ENCODE measurements at places on chromosomes 2 and 18.

DNA sequence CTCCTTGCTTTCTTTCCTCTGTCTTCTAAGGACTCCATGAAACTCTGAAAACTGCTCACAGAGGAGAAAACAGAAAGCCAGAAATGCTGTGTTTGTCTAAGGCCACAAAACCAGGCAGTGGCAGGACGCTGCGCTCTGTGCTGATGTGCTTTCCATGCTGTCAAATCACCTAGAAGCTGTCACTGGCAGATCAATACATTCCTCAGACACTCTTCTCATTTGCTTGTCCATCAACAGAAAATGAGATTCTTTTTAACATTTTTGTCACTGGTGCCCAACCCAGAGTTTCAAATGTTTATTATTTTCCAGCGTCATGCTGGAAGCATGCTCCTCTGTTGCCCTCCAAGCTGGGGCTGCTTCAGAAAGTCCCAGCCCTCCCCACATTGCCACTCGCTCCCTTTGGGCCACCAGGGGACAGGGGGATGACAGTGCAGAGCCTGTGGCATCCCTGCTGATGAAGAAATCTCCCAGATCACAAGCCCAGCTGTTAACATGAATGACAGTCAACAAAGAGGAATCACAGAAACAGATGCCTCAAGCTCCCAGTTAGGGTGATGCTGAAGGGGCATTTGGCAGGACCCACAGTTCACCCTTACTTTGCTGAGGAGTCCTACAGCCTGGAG lies 117.5 kb upstream of the MEIS1 start:
- DNase-seq = no peak

GRCh38 chr2:25710750-25711149 lies 37.4 kb upstream of the DTNB start:
- no peak for DNase-seq

DNA sequence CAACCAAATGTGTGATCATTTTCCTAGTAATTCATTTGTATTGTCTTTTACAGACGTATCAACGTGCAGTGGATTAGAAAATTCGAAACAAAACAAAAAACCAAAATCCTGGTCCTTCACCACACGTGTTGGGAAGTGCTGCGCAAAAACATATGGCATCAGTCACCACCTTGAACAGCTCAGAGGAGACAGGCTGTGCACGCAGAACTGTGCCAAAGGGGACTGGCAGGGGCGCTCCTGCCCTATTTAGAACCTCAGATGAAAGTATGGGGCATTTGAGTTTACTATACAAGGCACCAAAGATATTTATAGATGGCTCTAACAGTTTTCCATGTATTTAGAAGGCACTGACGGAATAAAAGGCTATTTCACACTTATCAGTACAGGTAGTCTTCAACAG lies 42.3 kb downstream of the NOL10 start:
- no peak for DNase-seq

GRCh38 chr18:32911660-32912284 lies 138.9 kb upstream of the KLHL14 start:
- no peak for DNase-seq

DNA sequence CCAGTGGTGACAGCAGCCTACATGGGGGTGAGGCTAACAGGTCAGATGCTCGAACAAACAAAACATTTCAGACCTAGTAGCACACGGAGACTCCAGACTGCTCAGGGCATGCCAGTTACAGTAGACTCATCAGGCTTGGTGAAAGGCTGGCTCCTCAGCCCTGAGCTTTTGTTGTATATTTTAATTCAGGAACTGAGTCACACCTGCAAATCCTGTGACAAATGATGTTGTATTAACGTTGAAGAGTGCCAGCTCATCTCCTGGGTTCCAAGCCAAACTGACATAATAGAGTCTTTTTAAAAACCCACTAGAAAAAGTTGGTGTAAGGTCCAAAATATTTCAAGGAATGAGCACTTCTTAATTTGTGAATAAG lies 65.3 kb downstream of the C1D start:
- DNase-seq = no peak

DNA sequence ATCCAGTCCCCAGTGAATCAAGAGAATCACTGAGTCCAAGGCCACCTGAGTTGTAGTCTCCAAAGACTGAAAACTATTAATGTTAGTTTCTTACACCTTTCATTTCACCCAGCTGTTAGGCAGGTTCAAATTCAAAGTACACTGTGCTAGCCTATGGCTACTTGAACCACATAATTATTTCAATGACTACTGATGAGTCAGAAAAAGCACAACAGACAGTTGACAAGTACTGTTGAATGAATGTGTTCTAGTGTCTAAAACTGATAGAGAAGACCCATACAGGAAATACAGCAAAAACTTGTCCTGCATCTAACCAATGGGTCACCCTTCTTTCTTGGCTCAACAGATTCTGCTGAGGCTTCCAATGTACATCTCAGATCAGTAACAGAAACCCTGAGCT lies 160.9 kb downstream of the MYO5B start:
- no peak for DNase-seq

GRCh38 chr18:4658804-4659203 lies 203.7 kb upstream of the DLGAP1 start:
- no peak for DNase-seq

- no peak for DNase-seq
Measured at GRCh38 chr2:169116993-169117392, 47.6 kb downstream of the DHRS9 start.

GRCh38 chr2:159515441-159515840 lies 100.9 kb downstream of the BAZ2B start:
- no peak for DNase-seq

DNA sequence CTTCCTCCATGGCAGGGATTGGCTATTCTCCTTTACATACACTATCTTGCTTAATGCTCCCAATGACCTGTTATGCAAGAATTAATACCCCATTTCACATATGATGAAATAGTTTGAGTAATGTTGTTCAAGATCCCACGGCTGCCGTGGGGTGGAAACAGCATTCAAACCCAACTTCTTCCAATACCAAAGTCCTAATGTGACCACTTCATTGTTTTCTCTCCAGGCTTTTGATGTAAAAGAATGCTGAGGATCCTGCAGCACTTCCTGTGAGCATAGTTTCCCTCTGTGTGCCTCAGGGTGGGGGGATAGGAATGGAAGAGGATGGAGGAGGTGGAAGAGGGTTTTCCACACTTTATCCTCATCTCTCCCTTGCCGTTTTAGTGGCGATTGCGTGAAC lies 199.4 kb downstream of the IRS1 start:
- DNase-seq = no peak

DNA sequence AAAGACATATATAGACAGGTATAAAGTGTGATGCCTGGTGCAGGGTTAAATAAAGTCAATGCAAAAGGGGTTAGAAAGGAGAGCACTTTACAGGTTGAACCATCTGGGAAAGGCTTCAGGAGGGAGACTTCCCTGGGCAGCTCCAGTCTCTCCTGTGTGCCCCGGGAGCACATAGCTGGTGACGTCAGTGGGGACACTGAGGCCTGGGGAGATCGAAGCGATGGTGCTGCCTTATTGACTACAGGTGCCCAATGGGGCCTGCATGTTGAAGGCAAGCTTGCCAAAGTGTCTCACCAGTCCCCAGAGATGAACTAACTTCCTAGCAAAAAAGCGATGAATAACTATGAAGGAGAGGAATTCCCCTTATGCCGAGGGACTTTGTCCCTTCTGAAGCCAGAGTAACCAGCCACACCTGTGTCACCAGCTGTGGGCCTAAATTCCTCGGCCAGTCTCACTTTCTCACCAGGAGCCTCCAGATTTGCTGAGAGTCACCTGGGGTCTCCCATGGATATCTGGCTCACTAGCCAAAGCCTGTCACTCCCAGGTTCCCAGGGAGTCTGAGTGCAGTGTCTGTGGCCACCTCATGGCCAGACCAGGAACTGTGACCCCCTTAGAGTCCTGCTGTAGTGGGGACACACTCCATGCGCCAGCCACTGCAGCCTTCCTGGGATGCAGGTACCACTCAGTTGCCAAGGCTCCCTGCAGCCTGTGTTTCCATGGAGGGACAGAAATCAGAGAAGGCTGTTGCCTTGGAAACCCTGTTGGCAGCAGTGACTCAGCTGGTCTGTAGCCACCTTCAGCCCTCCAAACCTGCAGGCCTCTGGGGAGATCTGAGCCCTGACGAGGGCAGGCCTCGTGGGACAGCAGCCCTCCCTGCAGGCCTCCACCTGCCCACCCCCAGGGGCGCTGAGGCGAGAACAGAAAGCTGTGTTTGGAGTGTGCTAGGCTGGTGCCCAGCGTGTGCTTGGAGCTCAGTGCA lies 128.7 kb downstream of the CTIF start:
- DNase-seq = no peak

DNA sequence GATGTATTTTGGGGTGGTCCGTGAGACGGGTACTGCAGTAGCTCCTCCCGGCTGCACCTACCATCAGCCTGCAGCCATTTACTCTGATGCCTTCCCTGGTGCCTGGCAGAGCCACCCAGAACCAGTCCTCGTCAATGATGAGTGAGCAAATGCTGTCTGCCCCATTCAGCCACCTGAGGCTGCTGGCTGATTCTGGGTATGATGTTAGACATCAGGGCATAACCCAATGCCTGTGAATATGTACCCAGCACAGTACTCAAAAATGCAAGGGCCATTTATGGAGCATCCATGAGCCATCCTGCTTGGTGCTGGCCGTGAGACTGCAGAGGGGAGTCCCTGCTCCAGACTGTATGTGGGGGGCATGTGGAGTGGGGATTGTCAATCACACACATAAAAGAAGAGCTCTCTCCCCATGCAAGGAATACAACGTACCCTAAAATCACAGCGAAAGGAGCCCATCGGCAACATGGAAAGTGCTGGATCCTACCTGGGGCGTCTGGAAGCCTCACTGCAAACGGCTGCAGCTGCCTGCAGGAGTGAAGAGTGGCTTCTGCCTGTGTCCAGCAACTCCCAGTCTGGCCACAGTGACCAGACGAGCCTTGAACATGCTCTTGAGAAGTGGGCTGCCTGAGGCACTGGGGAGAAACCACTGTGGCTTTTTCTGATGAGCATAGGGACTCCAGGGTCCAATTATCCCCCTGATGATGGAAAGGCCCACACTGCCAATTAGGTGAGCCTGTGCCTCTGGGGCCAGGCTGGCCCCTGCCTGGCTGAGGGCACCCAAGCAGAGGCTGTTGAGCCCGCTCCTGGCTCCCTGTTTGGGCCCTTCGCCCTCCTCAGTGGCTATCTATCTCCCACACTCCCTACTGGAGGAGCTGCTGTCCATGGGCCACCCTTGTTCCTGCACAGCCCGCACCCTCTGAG lies 2.4 kb upstream of the OR6B2 start:
- no peak for DNase-seq

GRCh38 chr2:1738646-1739302 lies 5.5 kb downstream of the PXDN start:
- DNase-seq = no peak

DNA sequence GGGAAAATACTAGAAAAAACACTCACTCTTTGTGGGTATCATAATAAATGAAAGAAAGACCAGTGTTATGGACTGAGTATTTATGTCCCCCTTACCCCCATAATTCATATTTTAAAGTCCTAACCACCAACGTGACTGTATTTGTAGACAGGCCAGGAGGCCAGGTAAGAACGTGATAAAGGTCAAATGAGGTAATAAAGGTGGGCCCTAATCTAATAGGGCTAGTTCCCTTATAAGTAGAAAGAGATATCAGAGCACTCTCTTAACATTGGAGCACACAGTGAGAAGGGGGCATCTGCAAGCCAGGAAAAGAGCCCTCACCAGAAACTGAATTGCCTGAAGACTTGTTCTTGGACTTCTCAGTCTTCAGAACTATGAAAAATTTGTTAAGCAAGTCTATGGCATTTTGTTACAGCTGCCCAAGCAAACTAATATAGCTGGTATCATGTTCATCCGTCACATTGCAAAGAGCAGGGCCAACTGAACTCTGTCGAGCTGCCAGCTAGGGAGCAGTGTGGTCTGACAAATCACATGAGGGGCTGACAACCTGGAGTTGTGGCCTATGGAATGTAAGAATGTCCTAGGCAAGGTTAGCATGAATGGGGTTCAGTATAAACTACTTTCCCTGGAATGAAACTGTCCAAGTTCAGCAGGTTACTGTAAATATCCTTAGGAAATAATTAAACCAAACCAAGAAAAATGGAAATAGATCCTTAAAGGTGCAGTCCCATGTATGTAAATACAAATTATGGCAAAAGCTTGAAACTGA lies 280.9 kb downstream of the ZNF385B start:
- no peak for DNase-seq

Data from stimulated activated CD8-positive, alpha-beta memory T cell treated with anti-CD3 and anti-CD28 coated beads, Interleukin-4, amount 100 ng/mL, for 1 hour (primary cell).